ENCODE measurements at places on chromosomes 3 and 15.

DNA sequence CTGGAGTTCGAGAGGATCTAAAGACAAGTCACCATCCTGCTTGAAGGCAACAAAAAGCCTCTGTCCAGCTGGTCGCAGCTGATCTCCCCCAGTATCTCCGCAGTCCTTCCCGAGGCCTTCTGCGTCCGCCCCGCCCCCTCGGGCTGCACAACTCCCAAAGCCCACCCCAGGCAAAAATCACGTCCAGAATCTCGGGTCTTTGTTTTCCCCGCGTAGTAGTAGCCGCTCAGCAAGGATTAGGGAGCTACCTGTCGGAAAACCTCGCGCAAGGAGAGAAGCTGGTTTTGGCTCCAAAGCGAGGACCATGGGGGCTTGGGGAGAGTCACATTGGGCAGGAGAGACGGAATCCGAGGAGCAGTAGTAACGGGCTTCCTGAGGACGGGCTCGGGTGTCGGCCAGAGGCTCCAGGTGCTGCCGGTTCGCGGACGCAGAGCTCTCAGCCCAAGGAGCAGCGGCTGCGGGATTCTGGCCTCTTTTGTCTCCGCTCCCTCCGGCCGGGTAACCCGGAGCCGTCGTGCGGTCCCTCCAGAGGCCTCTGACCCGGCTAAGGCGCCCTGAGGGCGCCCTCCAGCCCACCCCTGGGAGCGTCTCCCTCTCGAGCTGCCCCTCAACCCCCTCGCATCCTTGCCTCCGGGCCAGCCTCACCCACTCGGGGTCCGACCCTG lies 401 bp downstream of the ZSCAN29 start:
- no peak for DNase-seq

DNA sequence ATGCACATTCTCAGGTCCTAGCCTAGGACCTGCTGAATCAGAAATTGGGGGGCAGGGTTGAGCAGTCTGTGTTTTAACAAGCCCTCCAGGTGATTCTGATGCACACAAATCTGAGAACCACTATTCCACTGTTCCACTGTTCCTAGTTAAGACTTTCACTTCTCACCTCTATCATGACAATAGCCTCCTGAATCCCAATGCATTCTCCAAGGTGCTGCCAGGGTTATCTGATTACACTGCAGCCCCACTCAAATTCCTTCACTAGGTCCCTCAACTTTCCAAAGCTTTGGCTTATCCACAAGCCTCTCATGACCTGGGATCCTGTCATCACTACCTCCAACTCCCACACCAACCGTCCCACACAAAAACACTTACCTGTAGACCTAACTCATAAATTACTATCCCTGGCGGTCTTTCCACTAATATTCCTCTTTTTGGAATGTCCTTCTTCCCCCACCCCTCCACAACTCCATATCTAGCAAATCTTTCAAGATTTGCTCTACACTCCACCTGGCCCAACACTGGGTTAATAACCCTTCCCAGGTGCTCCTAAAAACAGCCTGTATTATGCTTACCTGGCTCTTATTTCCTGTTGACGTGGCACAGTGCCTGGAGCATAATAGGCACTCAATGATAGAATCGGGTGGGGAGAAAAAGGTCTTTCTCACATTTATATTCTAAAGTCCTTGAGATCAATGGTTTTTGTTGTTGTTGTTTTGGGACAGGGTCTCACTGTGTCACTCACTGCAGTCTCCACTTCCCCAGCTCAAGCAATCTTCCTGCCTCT lies 27.2 kb downstream of the TBL1XR1 start:
- no peak for DNase-seq

DNA sequence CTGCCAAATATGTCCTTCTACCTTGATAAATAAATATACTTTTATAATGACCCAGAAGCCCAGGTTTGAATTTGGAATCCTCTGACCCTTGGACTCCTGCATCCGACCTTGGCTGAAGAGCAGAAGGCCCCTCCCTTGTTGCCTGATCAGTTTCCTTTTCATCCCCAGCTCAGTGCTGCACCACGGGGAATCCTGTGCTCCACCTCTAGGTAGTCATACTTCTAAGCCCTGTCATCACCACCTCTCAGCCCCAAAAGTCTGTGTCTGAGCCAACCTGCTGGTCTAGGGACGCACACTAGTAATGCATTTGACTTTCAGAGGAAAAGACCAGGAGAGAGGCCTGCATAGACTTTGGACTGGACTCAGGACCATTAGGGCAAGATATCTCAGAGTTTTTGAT lies 310.6 kb downstream of the NLGN1 start:
- no peak for DNase-seq

DNA sequence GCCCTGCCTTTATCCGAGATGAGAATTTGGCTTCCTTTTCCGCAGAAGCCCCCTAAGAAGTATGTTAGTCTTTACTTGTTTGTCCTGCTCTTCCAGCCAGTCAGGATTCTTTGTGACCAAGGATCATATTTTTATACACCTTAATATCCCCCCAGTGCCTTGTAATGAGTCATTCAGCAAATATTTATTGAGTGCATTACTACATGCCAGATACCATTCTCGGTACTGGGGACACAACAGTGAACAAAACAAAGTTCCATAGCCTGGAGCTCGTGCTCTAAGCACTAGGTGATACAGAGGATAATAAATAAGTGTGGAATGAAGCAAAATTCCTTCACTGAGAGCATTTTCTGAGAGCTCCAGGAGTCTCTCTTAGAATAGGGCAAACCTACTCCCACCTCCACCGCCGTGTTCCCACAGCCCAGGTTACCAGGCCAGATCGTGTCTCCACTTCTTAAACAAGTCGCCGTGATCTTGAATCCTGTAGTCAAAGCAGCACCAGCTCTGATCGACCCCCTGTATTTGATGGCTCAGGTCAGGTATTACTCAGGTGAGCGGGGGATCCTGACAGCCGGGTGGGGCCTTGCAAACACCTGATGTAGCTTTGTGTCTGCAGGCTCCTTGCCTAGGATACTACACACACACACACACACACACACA lies 18.5 kb downstream of the TTC21A start:
- no peak for DNase-seq

DNA sequence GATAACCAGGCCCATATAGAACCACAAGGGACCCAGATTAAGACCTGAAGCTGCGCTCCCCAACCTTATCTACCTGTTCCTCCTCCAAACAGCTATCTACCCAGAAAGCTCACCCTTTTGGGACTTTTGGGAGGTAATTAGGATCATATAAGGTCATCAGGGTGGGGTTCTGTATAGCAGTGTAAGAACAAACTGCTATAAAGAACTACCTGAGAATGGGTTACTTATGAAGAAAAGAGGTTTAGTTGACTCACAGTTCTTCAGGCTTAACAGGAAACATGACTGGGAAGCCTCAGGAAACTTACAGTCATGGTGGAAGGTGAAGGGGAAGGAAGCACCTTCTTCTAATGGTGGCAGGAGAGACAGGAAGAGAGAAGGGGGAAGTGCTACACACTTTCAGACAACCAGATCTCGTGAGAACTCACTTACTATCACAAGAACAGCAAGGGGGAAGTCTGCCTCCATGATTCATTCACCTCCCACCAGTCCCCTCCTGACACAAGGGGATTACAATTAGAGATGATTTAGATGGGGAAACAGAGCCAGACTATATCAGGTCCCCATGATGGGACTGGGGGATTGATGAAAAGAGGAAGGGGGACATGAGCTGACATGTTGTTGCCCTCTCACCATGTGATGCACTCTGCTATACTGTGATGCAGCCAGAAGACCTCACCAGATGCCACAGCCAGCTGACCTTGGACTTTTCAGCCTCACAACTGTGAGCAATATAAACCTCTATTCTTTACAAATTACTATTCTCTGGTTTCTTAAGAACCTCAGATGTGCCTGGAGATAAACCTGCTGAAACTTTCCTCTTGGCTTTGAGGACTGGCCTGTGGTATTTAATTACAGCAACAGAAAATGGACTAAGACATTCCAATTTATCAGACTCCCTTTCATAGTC lies 15.3 kb upstream of the FMN1 start:
- DNase-seq = no peak

DNA sequence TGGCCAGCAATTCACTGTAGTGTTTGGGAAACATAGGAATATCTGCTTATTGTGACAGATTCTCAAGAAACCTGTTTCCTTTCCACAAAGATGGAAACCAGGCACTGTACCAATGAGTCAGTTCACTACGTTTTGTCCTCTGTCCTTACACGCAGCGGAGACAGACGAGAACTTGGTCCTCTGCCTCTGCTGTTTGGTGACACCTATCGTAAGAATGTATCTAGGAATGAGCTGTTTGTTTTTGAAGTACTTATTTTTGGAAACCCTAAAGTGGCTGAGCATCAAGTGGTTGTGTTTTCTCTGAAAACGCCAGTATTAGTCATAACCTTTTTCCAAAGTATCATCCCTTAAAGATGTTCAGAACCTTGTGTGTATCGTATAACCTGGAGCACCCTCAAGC lies 93.0 kb downstream of the PGPEP1L start:
- DNase-seq = no peak

DNA sequence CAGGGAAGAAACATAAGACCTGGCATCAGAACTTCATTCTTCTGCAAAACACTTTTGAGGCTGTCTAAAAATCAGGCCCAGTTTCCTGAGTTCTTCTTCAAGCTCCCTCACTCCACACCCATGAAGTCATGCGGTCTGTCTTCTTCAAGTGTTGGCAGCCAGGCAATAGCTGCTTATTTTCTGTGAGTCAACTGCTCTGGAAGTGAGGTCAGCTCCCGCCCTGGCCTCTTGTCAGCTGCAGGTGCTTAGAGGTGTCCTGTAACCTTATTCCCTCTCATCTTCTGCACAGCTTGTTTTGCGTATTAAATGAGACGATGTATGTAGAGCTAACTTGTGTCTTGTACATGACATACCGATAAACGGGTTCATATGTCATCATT lies 226.1 kb downstream of the ADAMTS17 start:
- no peak for DNase-seq

GRCh38 chr3:168497741-168498140 lies 402.0 kb upstream of the GOLIM4 start:
- DNase-seq = no peak

- DNase-seq = no peak
These were observed 47.0 kb downstream of the MYO9A start for GRCh38 chr15:72070817-72071447.

DNA sequence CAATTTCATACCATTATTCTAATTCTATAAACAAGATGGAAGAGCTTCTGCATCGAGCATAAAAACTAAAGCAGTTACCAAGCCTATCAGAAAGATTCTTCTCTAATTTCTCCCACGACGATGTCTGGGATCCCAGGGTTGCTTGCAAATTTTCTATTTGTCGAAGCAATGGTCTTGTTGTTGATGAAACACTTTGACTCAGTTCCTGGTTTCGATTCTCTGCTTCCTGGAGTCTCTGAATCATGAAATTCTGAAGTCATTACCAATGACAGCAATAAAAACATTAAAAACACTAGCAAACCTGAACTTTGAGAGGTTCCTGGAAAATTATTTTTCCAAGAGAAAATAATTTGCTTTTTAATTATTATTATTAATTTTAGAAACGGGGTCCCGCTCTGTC lies 18.7 kb downstream of the TMF1 start:
- DNase-seq = no peak

- no peak for DNase-seq
These were observed 235.0 kb downstream of the OCA2 start for GRCh38 chr15:27864086-27864485.

DNA sequence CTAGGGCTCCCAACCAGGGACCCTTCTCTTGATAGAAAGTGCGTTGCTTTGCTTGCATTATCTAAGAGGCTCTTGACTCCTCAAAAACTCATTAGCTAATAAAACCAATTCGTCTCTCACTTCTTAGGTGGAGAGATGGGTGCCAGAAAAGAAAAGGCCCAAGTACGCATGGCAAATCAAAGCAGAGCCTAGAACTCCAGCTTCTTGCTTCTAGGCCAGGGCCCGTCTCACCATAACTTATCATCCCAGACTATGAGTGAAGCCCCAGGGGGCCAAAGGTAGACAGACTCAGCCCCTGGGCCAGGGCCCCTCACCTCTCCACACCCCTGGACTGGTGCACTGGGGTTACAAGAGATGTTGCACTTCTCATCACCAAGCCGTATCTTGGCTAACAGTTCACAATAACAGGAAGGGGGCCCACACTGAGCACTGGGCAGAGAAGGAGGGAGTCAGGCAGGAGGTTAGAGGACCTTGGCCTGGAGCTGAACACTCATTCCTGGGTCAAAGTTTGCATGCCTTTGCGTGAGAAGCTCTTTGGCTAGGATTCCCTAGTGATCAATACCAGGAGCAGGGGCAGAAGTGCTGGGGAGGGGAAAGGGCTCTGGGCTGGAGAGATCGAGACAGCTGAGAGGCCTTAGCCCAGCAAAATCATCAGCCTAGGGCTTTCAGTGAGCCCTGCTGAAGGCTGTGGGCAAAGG lies 5.4 kb upstream of the CYP1A1 start:
- DNase-seq = no peak

DNA sequence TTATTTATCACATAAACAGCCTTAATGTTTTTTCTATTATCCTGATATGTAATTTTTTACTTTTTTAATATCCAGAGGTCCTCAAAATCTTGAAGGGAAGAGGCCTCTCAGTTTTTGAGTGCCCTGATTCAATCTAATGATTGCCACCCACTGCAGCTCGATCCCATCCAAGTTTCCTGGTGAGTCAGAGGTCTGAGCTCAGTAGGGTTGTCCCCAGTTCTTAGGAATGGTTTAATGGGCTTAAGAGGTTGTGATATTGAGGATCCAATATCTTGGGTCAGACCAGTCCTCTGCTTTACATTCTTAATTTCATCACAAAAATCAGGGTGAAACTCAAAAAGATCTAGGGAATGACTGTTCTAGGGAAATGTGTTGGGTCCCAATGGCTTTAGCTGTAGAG lies 238.5 kb downstream of the NSUN3 start:
- DNase-seq = no peak

- DNase-seq = peak; percentile 20
These were observed 438 bp downstream of the SHOX2 start for GRCh38 chr3:158105710-158106253.

DNA sequence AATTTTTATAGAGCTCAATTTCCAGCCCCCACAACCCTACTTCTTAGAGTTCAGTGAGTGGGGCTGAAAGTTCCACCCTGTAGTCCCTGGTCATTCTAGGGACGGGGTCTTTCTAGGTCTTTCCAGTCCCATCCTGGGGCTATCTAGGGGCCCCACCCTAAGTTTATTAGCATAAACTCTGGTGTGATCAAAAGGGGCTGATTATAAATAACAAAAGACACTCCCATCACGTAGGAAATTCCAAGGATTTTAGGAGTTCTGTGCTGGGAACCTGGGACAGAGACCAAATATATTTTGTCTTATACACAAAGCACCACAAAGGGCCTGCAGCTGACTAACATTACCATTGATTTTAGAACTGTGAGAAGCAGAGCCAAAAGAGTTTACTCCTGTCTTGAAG lies 41.9 kb downstream of the RAD54L2 start:
- no peak for DNase-seq

GRCh38 chr3:23288286-23288685 lies 85.2 kb downstream of the UBE2E2 start:
- no peak for DNase-seq

DNA sequence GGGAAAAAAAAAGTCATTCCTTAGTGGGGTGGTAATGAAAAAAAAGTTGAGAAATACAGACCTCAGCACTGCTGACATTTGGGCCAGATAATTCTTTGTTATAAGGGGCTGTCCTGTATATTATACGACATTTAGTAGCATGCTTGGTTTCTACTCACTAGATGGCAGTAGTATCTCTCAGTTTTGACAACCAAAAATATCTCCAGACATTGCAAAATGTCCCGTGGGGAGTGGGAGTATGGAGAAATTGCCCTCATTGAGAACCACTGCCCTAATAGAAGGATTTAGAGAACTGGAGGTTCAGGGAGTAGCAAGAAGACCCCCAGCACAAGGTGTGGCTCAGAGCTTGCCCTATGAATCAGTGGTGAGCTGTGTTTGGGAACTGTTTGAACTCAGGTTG lies 28.6 kb upstream of the TEX264 start:
- no peak for DNase-seq

Data from uterus (tissue), 4 donors.